ENCODE measurements at places on chromosomes 4 and X. TPM values are rescaled to one million over a fixed set of nuclear protein-coding genes. Genes with fewer than 3 reads are reported as not detected.

Gene FRMPD4
- not detected for total RNA-seq

Gene ADGRL3
- 4.6 TPM for total RNA-seq

Gene ZDHHC9
- total RNA-seq, result 19.7 TPM

Gene TMPRSS11D
- total RNA-seq, result not detected

Gene TRMT44
- total RNA-seq, result 36.4 TPM

Gene MAGED4B
- total RNA-seq, result 17.8 TPM

Gene FGF2
- 3.0 TPM for total RNA-seq

Gene KLHL15
- 12.4 TPM for total RNA-seq

Gene GAGE10
- not detected for total RNA-seq

Gene LAS1L
- 17.6 TPM for total RNA-seq

Gene ASB12
- not detected for total RNA-seq

Gene KLF8
- total RNA-seq, result 9.0 TPM

Gene MAGEB17
- not detected for total RNA-seq

Gene CXorf49
- total RNA-seq, result not detected

Gene FDCSP
- total RNA-seq, result not detected

Gene RIPPLY1
- not detected for total RNA-seq

Gene TMEM271
- total RNA-seq, result not detected

Gene STPG2
- 2.3 TPM for total RNA-seq

Gene CBLL2
- 1.8 TPM for total RNA-seq

Gene NXF2
- not detected for total RNA-seq

Gene TMSB15C
- total RNA-seq, result 1.0 TPM

Gene USP53
- 113 TPM for total RNA-seq

Gene RPGR
- total RNA-seq, result 33.9 TPM

Gene MAMLD1
- total RNA-seq, result 1.5 TPM

Gene HAND2
- total RNA-seq, result 3.8 TPM

Gene PAGE1
- not detected for total RNA-seq

Gene MTTP
- not detected for total RNA-seq

Gene CLCN5
- 7.3 TPM for total RNA-seq

Gene GSPT2
- total RNA-seq, result 7.9 TPM

Gene SYP
- 1.9 TPM for total RNA-seq

Gene PABPC1L2A
- not detected for total RNA-seq

Gene C4orf51
- total RNA-seq, result not detected

Gene ANOS1
- 57.3 TPM for total RNA-seq

Gene SULT1B1
- total RNA-seq, result 0.83 TPM

Gene CT55
- total RNA-seq, result not detected

Gene UGT8
- total RNA-seq, result 21.0 TPM

Gene CITED1
- total RNA-seq, result 29.9 TPM

Gene SHROOM3
- total RNA-seq, result 59.6 TPM

Gene TEX13D
- not detected for total RNA-seq

Gene IL2
- total RNA-seq, result not detected

Gene JADE3
- 8.1 TPM for total RNA-seq

Gene DSPP
- total RNA-seq, result not detected

Gene ASMT
- total RNA-seq, result not detected

Gene CETN2
- 64.5 TPM for total RNA-seq

Gene SPANXA2
- not detected for total RNA-seq

Gene HSFX3
- not detected for total RNA-seq

Gene HHIP
- 0.81 TPM for total RNA-seq

Gene VBP1
- total RNA-seq, result 40.3 TPM

Gene KLHL4
- 3.3 TPM for total RNA-seq

Gene SMIM10L2A
- 4.4 TPM for total RNA-seq

Gene CCSER1
- total RNA-seq, result 41.4 TPM
